NCI-H460 (cell line): ENCODE measurements at places on chromosomes 7 and 10.
A peak's percentile ranks its signal among the peaks of the same experiment; 100 is the strongest.

DNA sequence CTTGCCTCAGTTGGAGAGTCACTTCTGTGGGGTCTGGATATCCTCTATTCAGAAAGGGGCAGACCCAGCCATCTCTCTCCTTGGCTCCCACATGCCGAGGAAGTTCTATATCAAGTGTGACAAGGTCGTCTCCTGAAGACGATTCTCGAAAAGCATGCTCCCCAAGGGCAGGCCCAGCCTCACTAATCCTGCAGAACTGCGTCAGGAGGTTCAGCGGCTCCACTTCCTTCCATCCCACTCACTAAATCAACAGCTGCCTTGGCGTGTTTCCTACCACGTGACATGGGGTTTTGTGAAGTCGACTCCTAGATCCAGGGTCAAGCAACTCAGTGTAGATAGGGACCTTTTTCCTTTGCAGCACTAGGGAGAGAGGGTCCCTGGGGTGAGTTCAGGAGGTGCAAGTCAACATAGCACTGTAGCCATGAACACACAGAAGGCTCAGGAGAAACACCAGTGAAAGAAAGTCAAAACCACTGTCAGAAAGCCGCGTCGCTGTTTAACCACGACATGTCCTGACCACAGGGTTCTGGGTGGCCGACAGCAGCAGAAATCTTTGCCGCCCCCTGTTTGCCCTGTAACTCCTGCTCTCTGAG, 156.4 kb downstream of the PRPF18 start:
- no peak for DNase-seq

DNA sequence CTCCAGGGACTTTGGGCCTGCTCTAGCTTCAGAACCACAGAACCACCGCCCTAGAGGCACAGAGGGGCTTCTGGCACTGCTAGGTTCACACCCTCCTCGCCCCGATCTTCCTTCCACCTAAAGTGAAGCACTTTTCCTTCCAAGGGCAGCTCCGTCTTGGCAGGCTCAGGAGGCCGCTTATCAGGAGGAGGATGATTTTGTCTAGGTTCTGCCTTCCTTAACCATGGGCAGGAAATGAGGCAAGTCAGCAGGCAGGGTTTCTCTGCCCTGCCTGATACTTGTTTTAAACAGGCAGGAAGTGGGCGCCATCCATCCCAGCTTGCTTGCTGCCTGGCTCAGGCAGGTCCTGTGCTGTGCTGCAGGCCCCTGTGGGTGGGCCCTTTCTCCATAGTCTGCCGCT, 8.3 kb upstream of the ATP6V0E2 start:
- no peak for DNase-seq

GRCh38 chr7:124171068-124171467, 138.2 kb upstream of the TMEM229A start:
- peak; percentile 42 for DNase-seq

- DNase-seq = no peak
Measured at GRCh38 chr7:156194813-156195212, 382.6 kb upstream of the SHH start.

- DNase-seq = no peak
Measured at GRCh38 chr7:150800581-150801241, at the start of gene TMEM176A. TMEM176A (plus strand) TSS chr7:150800769; CDS start chr7:150801551, 782 bp downstream.

DNA sequence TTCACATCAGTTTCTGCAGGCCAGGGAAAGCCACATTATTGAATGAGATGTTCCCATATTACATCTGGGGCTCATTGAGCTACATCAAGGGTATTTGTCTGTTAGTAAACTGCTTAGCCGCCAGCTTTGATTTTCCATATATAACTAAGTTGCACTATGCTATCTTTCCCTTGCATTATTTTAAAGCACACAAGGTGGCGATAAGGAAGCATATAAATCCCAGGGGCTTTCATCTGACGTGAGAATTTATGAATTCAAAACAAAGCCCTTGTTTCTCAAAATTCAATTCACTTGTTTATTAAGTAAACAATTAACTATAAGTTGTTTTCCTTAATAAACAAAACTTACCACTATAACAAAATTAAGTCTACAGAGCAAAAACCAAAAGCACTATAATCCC, 334.1 kb upstream of the TPK1 start:
- DNase-seq = no peak

DNA sequence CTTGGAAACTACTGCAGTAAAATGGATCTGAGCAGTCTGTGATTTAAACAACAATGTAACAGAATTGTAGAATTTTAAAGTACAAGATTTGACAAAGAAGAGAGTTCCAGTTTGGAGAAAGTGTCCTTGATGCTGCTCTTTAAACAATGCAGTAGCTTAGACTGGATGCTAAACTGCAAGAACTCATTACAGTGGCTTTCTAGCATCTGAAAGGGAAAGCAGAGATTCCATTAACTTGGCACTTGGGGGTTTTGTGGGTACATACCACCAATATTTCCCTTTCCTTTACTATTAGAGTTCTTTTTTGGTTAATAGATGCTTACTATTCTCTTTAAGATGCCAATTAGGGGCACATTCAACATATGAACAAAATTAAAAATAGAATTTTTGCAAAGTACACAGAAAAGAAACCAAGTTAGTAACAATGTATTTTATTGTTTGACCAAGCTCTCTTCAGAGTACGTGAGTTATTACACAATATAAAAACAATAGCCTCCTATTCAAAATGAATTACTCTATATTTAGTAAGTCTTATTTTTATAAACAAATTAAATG, 11.9 kb downstream of the PSTK start:
- DNase-seq = no peak

DNA sequence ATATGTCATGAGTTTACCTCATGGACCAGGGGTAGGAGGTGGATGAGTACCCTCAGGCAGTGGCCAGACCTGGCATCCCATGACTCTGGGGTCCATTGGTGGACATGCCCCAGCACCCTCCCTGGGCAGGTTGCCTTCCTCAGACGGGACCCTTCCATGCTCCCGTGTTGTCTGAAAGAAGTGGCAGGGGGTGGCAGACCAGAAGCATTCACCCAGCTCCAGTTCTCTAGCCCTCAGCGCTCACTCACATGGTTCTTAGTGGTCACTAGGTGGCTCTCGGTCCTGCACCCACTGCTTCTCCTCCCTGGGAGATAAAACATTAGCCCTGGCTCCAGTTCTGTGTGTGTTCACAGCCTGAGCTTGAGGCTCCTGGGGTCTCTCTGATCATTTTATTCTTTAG, 6.0 kb downstream of the RBP3 start:
- DNase-seq = no peak

- peak; percentile 24 for DNase-seq
Measured at GRCh38 chr7:69893906-69894305, 295.6 kb downstream of the AUTS2 start.

- DNase-seq = no peak
Measured at GRCh38 chr10:86234107-86234506, 132.5 kb downstream of the GRID1 start.

DNA sequence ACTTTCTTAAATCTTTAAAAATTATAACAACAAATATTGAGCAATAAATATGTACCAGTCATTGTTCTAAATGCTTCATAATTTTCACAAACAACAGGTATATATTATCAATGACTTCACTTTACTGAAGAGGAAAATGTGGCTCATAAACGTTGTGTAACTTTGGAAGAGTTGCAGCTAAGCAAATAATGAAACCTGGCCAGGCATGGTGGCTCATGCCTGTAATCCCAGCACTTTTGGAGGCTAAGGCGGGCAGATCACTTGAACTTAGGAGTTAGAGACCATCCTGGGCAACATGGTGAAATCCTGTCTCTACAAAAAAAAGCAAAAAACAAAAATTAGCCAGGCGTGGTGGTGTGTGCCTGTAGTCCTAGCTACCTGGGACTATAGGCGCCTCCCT, 71.9 kb upstream of the AMPH start:
- DNase-seq = no peak

DNA sequence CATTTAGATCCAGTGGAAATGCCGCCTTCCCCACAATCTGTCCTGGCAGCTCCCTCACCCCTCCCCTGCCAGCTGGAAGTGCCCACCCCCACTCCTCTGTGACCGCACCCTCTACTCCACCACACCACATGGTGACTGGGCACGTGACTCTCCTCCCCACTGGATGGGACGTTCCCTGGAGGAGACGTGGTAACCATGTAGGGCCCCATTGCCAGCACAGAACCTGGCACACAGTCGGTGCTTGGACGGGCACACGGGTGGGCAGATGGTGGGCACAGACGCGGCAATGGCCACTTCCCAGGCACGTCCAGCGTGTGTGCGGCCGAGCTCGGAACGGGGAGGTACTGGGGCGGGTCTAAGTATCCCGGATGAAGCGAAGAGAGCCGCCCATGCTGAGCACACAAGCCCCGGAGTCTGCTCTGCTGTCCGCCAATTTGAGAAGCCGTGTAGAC, 245.6 kb downstream of the MAD1L1 start:
- no peak for DNase-seq

- DNase-seq = no peak
Measured at GRCh38 chr10:89815049-89815853, 113.9 kb downstream of the KIF20B start.

- no peak for DNase-seq
Measured at GRCh38 chr7:43942997-43943396, 16.8 kb downstream of the UBE2D4 start.

DNA sequence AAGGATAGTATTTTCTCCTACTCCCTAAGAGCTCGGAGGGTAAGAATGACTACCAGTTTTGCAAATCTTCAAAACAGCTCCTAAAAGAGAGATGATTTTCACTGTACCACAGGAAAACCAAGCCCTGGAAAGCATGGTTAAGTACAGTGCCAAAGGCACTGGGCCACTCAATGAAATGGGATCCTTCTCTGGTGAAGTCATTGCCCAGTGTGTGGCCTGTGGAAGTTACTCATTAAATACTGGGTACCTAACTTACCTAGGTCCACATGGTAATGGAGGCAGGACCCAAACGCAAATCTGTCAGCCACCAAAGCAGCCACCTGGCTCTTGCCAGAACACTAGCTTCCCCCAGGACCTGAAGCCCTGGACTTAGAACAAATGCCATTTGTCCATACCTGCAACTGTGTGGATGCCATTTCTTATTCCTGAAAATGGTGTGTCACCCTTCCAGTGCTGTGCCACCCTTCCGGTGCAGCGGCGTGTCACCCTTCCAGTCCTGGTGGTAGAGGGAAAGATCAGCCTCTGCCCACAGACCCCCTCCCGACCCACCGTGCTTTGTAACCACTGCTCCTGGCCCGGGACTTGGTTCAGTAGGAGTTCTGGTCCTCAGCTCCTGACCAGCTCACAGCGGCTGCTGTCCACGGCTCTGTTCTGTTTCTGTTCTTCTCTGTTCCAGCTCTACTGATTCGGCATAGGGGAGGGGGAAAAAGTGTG, 659.2 kb downstream of the SDK1 start:
- DNase-seq = no peak

DNA sequence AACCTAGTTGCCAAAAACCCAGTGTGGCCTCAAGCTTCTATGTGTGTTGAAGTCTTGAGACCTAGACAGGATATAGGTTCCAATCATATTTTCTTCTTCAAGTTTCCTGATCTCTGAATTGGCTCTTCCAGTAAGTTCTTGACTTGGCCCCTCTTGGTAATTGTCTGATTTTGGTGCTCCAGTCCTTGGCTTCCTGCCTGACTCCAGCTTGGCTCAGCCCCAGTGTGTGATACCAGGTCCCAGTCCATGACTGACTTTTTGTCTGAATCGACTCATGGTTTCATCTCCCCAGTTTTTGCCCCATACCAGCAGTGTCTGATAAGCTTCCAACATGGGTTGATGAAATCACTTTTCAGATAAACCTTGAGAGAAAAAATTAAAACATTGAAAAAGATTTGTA, 72.3 kb downstream of the FAS start:
- no peak for DNase-seq

DNA sequence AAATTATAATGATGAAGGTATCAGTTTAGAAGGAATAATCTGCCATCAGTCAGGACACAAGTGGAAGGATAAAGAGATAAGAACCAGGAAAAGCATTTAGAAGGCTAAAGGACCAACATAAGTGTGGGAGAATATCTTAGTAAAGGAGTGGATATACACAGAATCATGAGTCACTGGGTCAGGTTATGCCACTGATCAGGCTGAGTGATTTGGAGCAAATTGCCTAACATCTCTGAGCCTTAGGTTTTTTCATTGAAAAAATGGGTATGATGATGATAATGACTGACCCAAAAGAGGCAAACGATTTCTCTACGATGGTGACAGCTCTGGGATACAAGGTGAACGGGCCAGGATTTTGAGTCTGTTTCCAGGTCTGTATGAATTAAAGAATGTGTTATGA, 2.8 kb upstream of the CUL1 start:
- no peak for DNase-seq
